Activated T-helper 1 cell treated with anti-CD3 and anti-CD28 coated beads, Interleukin-12 subunit alpha, Interleukin-12 subunit beta, Interleukin-2, Interleukin-4 antibody, amounts not matched to agents 30 ng/mL and 10 ng/mL and 1 ng/mL, durations not matched to agents 14 hours and 24 hours and 36 hours (primary cell): ENCODE measurements at places on chromosomes 5 and 9.

- DNase-seq: no peak
Measured at GRCh38 chr5:112643339-112643971, 94.2 kb upstream of the APC start.

DNA sequence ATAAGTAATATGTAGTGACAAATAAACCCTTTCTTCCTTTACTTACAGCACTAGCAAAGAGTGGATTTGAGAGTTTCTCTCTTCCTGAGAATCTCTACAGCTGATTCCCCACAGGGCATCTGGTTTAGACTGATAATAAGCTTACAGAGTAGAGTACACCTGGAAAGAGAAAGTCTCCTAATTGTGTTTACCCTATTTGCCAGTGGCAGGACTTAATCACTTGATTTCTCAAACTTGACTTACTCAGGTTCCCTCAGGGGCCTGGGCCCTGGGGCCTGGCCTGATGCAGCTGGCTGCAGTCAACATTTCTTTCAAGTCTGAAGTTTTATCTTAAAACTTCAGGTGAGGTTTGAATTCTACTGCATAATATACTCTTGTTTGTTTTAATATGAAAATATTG is 38.0 kb upstream of the UBTD2 start:
- no peak for DNase-seq

DNA sequence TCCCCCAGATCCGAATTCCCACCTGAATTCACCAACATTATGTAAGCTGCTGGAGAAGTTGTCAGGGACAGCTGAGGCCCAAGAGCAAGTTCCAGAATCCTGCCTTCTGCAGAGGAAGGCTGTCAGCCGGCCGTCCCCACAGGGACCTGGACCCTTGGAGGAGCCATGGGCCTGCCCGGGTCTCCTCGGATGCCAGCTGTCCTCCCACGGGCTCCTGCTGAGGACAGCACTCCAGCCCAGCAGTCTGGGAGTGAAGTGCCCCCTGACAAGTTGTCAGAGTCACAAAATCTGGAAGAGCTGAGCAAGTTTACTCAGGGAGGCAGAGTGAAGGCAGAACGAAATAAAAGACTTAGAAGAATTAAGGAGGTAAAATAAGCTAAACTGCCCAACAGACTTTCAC is 192.5 kb upstream of the DAPK1 start:
- DNase-seq: no peak

DNA sequence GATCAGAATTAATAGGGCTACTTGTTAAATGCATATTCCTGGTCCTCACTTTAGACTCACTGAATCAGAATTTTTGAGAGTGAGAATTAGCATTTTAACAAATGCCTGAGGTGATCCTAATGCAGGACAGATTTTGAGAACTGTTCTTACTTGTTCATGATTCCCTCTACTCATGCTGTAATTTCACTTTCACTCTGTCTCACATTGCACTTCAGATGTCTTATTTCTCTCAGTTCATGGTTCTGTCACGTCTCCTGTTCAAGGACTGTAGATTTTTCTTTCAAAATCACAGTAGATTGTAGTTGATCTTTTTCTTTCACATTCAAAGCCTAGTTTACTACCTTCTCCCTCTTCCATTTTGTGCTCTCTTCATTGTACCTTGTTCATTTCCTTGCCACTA is 54.3 kb downstream of the ADGRV1 start:
- no peak for DNase-seq

- DNase-seq: no peak
Measured at GRCh38 chr5:165370794-165371193, 1865.4 kb downstream of the MAT2B start.

DNA sequence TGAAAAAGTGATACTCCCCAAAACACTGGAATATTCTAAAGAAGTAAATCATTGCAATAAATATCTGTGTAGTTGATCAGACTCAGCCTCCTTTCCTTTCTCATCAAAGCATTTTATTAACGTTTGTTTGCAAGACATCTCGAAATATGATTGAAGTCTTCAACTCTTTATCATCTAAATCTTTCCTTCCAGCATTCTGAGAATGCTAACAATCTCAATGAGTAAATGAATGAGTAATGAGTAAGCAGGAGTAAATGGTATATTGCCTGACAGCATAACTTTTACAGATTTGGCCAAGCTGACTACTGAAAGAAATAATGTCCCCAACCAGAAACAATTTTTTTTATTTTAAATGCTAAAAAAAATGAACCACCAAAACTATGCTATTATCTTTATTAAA is 157.1 kb downstream of the SLCO4C1 start:
- no peak for DNase-seq

- DNase-seq: no peak
Measured at GRCh38 chr9:121286973-121287741, 19.2 kb downstream of the GSN start.

- DNase-seq: no peak
Measured at GRCh38 chr5:32057187-32058096, 116.7 kb downstream of the GOLPH3 start.

- no peak for DNase-seq
Measured at GRCh38 chr9:130988905-130989304, 20.1 kb upstream of the LAMC3 start.

DNA sequence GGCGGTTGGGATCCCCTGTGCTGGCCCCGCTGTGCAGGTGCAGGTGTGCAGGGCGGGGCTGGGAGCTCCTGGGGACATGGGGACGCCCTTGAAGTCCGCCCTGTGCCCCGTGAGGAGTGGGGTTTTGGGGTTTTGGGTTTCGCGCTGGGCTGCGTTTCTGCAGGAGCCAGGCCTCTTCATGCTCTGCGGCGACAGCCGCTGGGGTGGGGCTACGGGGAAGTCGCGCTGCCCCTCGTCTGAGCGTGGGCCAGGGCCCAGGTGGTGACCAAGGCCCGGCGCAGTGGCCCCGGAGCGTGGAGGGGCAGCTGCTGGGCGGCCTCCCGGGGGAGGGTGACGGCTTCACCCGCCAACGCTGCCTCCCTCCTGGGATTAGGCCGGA is 47.8 kb upstream of the IRX4 start:
- DNase-seq: no peak
